NCI-H187 (cell line): ENCODE measurements at places on chromosomes 16 and 17.

DNA sequence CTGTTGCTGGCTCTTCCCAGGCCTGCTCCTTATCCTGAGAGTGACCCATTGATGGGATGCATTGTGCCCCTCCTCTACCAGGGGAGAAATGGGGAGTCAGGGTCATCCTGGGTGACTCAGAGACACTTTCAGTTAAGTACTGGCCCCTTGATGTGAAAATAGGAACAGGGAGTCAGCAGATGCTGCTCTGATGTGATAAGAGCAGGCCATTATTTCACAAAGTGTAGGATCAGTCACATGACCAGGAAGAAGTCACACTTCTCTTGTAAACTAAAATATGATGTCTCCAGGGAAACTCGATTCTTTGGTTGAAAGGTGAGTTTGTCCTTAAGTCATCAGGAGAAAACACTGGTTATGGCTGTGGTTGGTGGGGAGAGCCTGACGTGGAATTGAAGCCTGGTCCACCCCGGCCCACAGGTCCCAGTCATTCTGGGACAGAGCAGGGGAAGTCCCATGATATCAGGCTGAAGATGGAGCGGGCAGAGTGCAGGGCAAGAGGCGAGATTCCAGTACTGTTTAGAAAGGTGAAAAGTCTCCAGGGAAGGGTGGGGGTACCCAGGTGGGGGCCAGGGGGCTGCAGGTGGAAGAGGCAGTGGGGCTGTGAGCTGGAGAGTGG, 88.6 kb upstream of the NLRP1 start:
- no peak for DNase-seq

- DNase-seq, result no peak
Observed at GRCh38 chr17:57143919-57144318, 58.9 kb downstream of the AKAP1 start.

GRCh38 chr16:70571623-70572022, 48.0 kb downstream of the SF3B3 start:
- DNase-seq, result no peak

- DNase-seq, result no peak
Observed at GRCh38 chr16:49148410-49148809, 133.2 kb downstream of the CBLN1 start.

DNA sequence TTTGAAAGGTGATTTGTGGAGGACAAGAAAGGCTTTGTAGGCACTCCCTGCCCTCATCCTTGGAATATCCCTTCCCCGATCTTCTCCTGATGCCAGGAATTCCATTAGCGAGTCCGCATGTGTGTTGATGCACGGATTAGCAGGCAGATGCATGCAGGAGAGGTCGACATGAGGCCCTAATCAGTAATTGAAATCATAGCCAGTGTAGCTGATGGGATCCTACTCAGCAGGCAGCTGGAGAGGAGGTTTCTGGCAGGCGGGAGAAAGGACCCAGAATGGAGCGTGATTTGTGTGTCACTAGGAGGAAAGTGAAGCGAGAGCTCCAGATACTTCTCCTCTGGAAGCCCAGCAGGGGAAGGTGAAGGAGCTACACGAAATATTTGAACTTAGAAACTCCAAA, 196.3 kb upstream of the CDH11 start:
- DNase-seq, result no peak

GRCh38 chr17:75764711-75765421, at the start of gene GALK1:
Gene GALK1 (minus strand): TSS chr17:75765192. CDS start chr17:75765136, 56 bp downstream.
- DNase-seq, result peak; percentile 27

DNA sequence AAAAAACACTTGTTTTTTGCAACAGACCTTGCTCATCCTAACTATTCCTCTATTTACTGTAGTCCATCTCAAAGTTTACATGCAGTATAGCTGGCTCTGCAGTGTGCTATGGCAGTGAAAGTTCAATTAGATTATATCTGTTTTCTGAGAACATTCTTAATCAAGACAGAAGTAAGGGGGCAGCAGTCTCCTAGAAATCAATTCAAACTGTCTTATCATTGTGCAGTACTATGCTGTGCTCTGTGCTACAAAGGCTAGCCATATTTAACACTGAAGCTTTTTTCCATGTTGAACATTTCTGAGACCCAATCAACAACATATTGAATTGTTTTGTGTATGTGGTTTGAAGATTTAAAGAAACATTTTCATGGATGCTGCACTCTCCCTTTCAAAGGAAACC, 11.4 kb downstream of the NETO2 start:
- no peak for DNase-seq

GRCh38 chr16:46871597-46871996, 12.6 kb upstream of the GPT2 start:
- no peak for DNase-seq

DNA sequence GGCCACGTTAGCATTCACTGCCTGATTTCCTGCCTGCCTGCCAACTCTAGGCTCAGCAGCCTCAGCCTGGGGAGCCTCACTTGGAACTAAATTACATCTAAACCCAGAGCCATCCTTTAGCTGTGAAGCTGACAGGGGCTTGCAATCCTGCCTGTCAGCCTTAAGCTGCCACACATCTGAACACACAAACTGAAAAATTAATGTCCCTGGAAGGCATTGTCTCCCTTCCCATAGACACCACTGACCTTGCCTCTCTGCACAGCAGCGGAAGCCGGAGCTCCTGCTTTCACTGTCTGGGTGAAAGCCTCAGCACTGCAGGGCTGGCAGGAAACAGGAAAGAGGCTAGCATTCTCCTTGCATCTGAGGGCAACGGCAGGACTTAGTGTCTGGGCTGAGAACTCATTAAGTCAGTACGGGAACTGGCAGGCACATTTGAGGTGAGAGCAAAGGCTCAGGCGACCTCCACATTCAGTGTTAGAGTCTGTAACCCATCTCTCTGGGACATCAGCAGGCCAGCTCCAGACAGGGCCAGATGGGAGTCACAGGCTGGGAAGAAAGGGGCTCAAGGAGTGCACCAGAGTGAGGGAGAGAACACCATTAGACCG, 452.4 kb upstream of the C16orf82 start:
- no peak for DNase-seq

DNA sequence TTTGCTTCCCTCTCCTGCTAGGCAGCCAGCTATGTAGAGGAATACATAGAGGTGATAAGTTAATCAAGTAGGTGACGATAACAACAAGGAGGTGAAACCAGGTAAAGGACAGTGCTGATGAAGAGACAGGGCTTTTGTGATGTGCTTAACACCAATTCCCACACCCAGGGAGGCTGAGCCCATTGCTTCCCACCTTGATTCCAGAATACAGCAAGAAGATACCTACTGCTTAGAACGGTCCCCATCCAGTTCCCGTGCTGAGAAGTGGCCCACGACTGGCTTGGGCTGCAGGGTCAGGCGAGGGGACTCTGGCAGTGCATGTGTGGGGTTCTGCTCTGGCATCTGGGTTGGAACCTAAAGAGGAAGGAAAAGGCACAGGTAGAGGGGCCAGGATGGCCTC, 16.1 kb upstream of the GFAP start:
- no peak for DNase-seq

DNA sequence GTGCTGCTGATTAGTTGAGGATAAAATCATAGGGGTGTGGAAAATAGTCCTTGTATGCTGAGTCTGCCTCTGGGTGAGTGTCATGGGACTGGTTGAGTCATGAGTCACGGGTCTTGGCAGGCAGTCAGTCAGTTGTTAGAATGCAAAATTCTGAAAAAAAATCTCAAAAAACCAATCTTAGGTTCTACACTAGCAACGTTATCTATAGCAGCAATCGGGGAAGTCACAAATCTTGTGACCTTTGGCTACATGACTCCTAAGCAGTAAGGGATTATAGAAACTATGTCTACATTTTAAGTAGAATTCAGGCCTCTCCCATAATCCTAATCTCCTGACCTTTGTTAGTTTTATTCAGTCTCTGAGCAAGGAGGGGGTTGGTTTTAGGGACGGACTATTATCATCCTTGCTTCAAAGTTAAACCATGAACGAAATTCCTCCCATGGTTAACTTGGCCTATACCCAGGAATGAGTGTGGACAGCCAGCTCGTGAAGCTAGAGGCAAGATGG, 18.0 kb upstream of the PMFBP1 start:
- no peak for DNase-seq

- DNase-seq, result no peak
Observed at GRCh38 chr17:17681744-17682292, 560 bp downstream of the RAI1 start.

DNA sequence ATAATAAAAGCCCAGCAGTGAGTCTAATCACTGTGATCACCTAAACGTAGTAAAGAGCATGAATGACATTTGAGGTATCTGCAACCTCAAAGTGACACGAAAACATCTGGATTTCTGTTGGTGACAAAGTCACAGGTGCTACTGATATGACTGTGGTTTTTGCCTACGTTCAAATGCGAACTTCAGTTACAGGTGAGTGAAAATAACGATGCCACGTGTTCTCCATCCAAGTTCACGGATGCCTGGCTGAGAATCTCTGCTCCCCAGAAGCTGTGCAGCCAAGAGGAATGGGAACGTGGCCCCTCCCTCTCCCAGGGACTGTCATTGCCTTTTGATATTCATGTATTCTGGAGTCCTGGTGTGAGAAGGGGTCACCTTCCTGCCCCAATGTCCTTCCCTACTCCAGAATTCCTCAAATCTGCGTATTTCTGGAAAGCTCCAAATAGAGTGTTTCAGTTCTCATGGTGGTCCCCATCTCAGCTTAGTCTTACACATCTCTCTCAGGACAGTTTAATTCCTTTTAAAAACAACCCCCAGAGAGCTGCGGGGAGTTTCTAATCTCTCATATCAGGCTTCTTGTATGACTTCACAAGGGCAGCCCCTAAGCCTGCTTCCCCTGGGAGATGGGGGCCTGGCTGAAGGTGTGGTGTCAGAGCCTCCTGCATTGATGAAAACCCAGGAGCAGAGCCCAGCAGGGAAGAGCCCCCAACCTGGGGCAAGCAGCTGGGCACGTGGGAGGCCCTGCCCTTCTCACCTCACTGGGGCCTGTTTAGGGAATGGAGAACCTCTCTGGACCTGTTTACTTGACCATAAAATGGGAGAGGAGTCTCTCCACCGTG, 25.8 kb downstream of the PIK3R5 start:
- DNase-seq, result no peak
